ENCODE measurements at places on chromosomes 3 and 15. TPM values are rescaled to one million over a fixed set of nuclear protein-coding genes. Genes with fewer than 3 reads are reported as not detected.

DNA sequence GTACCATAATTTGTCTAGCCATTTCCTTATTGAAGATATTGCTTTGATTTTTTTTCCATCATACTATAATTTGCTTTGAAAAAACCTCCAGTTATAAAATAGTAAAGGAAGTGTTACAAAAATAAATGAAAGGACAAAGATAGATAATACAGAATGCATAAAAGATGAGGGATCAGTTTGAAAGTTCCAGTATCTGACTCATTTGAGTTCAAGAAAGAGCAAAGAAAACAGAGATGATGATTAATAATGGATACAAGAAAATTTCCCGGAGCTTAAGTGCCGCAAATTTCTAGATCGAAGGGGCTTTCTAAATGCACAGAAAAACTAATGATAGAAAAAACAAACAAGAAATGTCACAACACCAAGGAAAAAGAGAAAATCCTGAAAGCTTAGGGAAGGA is 4.3 kb downstream of the WDR48 start:
- DNase-seq = no peak

RBP2 gene
- 0.44 TPM for polyA plus RNA-seq

DNA sequence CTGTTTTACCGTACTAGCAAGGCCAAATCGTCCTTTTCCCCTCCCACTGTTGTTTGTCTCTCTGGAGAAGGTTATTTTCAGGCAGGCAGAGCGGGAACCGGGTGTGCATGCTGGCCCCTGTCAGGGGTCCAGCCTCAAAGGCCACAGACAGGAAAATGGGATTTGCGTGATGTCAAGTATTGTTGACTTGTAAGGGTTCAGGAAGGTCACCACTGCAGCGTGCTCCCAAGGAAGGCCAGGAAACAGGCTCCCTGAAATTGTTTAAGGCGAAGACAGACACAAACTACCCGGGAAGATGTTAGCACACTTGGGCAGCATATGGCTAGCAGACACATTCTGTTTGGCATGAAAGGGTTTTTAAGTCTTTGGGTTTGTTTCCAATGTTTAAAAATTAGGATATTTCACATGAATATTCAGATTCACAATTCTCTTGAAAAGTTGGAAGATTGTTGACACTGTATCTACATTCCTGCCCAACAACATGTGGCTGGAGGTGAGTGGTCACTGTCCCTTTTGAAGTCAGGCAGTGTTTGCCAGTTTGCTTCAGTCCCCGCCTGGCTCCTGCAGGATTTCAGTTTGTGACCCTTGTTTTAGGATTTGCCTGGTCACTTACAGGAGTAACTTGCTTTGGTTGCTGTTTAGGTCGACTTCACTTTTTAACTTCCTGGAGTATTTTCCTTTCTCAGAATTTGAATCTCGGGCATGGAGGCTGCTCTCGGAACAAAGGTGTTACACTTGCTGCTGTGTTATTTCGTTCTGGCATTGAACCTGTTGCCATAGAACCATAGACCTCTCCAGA is 90.4 kb downstream of the BDH1 start:
- DNase-seq = no peak

GRCh38 chr3:67462187-67462586 is 192.2 kb downstream of the SUCLG2 start:
- DNase-seq = no peak

DNA sequence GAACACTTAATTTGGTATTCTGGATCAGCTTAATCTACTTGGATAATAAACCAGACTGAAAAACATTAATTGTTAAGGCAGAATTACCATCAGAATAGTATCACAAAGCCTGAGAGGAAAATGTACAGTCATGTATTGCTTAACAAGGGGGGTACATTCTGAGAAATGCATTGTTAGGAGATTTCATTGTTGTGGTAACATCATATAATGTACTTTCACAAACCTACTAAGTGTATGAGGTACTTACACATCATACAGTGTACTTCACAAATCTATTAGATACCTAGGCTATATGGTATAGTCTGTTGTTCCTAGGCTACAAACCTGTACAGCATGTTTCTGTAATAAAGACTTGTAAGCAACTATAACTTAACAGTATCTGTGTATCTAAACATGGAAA is 68.2 kb downstream of the NBEAL2 start:
- no peak for DNase-seq
